ENCODE measurements at places on chromosomes 6 and 20. TPM values are rescaled to one million over a fixed set of nuclear protein-coding genes. Genes with fewer than 3 reads are reported as not detected.

- no peaks in the 10 kb centered on the region for H3K27me3 ChIP-seq
- H3K36me3 ChIP-seq = peaks cover 20% of the 10 kb centered on the region
- no peak for DNase-seq
- H3K4me3 ChIP-seq = no peak overlapping the region
These were observed 17.2 kb downstream of the SCUBE3 start for GRCh38 chr6:35230950-35231349.

Gene PI3
- total RNA-seq = not detected

GRCh38 chr6:10385524-10386132 is 29.2 kb downstream of the TFAP2A start:
- H3K4me3 ChIP-seq = peak overlapping the region; percentile 62
- no peak overlapping the region for H3K27ac ChIP-seq
- H3K4me1 ChIP-seq = no peaks in the 10 kb centered on the region
- no peaks in the 10 kb centered on the region for H3K36me3 ChIP-seq
- peaks cover 100% of the 10 kb centered on the region for H3K27me3 ChIP-seq
- peak; percentile 68 for DNase-seq

DNA sequence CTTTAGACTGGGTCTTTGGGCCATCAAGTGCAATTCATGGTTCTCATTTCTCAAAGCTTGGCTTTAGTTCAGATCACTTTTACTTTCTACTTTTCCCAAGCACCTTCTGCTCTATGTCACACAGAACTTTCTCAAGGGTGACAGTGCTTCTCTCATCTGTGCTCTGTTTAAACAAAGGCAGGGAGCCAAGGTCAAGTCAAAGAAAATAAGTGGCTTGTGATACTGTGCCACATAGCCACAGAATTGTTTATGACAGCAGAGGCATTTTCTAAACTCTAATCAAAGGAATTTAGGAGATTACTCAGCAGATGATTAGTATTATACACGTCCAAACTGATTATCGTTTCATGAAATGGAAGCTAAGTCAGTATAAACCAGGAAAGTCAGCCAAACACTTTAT is 348.0 kb downstream of the HDGFL1 start:
- DNase-seq = no peak
- no peak overlapping the region for H3K4me3 ChIP-seq
- H3K27me3 ChIP-seq = no peaks in the 10 kb centered on the region
- peaks cover 2% of the 10 kb centered on the region for H3K36me3 ChIP-seq

Gene ULBP3
- 5.8 TPM for total RNA-seq

DNA sequence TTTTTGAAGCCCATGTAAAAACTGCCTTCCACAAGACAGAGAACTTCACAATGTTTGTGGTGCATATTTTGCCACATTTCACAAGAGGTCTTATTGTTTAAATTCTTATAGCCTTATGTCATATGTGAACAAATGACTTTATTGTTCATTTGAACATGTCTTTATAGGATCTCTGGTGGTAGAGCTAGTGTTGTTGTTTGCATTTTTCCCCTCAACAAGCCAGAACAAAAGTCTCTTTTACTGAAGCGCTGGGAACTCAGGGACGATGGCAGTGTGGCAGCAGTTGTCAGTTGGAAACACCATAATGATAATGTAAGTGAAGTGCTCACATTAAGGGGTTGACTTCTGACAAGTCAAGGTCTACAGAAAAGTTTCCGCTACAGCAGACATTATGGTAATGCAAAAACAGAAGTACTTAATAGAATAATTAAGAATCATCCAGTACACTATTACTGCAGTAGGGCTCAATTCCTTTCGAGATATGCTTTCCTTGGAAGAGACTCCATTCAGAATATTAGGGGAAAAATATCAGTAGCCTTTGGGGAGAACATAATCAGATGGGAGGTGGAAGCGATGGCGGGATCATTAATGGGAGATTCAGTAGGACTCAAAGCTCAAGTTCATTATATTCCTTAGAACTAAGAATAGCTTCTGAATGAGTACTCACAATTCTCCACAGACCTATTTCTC is 180.0 kb downstream of the GJA10 start:
- no peak for DNase-seq
- no peak overlapping the region for H3K27ac ChIP-seq
- no peaks in the 10 kb centered on the region for H3K36me3 ChIP-seq
- H3K4me3 ChIP-seq = no peak overlapping the region
- no peaks in the 10 kb centered on the region for H3K4me1 ChIP-seq

DNA sequence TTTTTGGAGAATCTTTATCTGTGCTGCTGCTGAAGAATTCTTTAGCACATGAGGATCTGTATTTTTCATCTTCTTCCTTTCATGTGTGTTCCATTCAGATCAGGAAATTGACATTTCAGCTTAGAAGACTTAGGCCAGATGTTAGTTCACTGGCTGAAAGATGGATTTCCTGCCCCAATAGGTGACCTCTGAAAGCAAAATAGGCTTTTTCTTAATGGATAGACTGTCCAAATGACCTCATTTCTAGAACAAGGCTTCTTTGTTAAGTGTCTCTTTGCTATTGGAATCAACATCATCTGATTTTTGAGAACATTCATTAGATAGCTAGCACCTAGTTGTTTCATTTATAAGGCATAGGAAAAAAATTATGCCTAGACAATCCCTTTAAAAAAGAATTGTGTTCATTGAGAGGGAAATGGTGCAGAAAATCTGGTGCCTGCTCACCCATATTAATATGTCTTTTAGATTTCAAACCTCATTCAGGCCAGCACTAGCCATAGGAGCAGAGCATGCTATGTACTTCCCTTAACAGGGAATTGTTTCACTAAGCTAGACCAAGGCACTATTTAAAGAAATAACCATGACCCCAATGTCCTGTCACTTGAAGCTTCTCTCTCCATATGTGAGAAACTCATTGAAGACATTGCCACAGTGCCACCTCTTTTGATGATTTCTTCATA is 13.6 kb upstream of the SASH1 start:
- H3K36me3 ChIP-seq = no peaks in the 10 kb centered on the region
- DNase-seq = no peak
- no peaks in the 10 kb centered on the region for H3K4me1 ChIP-seq
- no peaks in the 10 kb centered on the region for H3K27me3 ChIP-seq

Gene GSTA1
- not detected for total RNA-seq

All from H9 (cell line).